ENCODE measurements at places on chromosomes 3 and 15. TPM values are rescaled to one million over a fixed set of nuclear protein-coding genes. Genes with fewer than 3 reads are reported as not detected.

- DNase-seq, result no peak
Measured at GRCh38 chr3:177196456-177197040, 734 bp downstream of the TBL1XR1 start.

GOLGA8G gene
- not detected for total RNA-seq

TRPM1 gene
- not detected for total RNA-seq

- DNase-seq, result peak; percentile 84
Measured at GRCh38 chr3:49120438-49121131, at the start of gene USP19. USP19 (minus strand) TSS chr3:49120823; CDS start chr3:49119145, 1,678 bp downstream.

DNA sequence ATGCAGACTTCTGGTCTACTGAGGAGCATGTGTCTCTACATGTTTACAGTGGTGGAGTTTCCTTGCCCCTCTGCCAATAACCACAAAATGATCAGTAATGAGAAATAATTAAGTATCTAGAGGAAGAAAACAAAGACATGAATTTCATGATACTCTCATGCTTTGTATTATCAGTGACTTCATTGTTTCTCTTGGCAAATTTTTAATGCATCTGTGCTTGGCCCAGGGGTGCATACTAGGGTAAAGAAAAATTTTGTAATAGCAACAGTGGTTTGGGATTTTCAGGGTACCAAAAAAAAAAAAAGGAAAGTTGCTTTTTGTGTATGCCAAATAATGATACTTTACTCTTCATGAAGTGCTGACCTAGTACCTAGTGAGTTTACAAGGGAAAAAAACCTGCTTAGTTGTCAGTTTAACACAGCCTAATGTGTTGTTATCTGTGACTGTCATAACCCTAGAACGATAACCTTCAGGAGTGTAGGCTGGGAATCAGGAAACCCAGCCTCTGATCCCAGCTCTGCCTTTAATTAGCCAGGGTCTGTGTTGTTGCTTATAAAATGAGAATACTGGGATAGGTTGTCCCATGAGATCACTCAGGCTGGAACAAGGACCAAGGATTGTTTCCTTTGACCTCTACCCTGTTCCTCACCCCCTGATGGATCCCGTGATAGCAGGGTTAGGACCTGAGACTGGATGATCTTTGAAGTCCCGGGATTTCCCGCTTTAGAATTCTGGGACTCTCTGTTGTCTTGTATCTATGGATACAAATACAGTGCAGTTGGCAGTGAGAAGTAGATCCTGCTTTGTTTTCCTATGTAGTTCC lies 117.5 kb downstream of the CMSS1 start:
- DNase-seq, result no peak

All from NCI-H460 (cell line).